ENCODE measurements at places on chromosomes 4 and X. TPM values are rescaled to one million over a fixed set of nuclear protein-coding genes. Genes with fewer than 3 reads are reported as not detected.

The REPS2 gene
- total RNA-seq, result not detected

- peaks cover 3% of the 10 kb centered on the region for H3K36me3 ChIP-seq
- no peak for DNase-seq
- no peaks in the 10 kb centered on the region for H3K27me3 ChIP-seq
- H3K4me1 ChIP-seq, result peaks cover 47% of the 10 kb centered on the region
Measured at GRCh38 chr4:77582156-77582555, 23.5 kb upstream of the CXCL13 start.

The CXorf49 gene
- not detected for total RNA-seq

GRCh38 chrX:113804819-113805218, 779.1 kb upstream of the HTR2C start:
- no peak for DNase-seq
- no peaks in the 10 kb centered on the region for H3K27me3 ChIP-seq
- no peaks in the 10 kb centered on the region for H3K36me3 ChIP-seq
- no peak overlapping the region for H3K27ac ChIP-seq
- no peaks in the 10 kb centered on the region for H3K4me1 ChIP-seq

DNA sequence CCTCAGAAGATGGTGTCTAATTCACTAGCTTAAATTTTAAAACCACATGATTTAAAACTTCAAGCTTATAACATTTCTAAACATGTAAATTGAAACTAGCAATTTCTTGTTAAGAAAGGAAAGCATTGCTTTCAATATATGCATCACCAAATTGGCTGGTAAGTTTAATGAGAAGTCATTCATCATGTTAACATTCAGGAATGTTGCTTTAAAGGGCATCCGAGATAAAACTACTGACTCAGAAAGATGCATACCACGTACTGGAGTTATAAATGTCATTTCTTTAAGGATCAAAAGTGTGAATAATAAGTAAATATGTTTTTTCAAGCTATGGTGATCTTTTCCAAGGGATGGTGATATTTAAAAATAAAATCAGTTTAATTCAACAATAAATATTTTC, 83.3 kb upstream of the VCX2 start:
- no peaks in the 10 kb centered on the region for H3K36me3 ChIP-seq
- H3K4me3 ChIP-seq, result no peak overlapping the region
- H3K27me3 ChIP-seq, result no peaks in the 10 kb centered on the region
- no peak overlapping the region for H3K27ac ChIP-seq
- no peaks in the 10 kb centered on the region for H3K4me1 ChIP-seq

DNA sequence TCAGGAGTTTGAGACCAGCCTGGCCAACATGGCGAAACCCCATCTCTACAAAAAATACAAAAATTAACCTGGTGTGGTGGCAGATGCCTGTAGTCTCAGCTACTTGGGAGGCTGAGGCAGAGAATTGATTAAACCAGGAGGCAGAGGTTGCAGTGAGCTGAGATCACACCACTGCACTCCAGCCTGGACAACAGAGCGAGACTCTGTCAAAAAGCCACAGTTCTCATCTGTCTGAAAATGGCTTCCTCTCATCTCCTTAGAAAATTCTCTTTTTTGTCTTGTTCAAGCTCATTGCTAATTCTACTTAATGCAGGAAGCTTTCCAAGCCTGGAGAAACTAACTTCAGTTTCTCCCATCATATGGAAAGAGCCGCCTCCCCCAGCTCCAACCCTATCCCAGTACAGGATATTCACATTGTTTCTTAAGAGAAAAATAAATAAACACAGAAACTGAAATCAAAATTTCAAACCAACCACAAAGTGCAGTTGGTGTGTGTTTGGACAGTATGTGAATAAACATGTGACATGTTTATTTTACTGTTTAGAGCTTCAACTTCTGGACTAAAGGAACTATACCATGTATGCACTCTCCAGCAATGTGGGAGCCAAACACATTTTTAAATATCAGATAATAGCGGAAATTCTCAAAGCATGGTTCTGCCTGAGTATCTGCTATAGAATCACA, 55.0 kb upstream of the GAB1 start:
- no peak overlapping the region for H3K27ac ChIP-seq
- H3K4me1 ChIP-seq, result no peaks in the 10 kb centered on the region
- DNase-seq, result no peak

The DGKK gene
- not detected for total RNA-seq

Measured in activated CD4-positive, alpha-beta T cell treated with anti-CD3 and anti-CD28 coated beads, Interleukin-2, amount 10 ng/mL, durations not matched to agents 24 days and 14 days (primary cell).